ENCODE measurements at places on chromosomes 1 and 21.

GRCh38 chr1:35432231-35432630 is 125.0 kb downstream of the KIAA0319L start:
- H3K4me1 ChIP-seq = no peaks in the 10 kb centered on the region
- no peak overlapping the region for H3K27ac ChIP-seq
- peaks cover 18% of the 10 kb centered on the region for H3K36me3 ChIP-seq
- no peak overlapping the region for H3K4me3 ChIP-seq
- DNase-seq = no peak

GRCh38 chr1:17215545-17215890 is 10.6 kb downstream of the PADI1 start:
- no peak for DNase-seq
- no peak overlapping the region for H3K27ac ChIP-seq
- H3K4me3 ChIP-seq = no peak overlapping the region
- no peaks in the 10 kb centered on the region for H3K36me3 ChIP-seq
- peaks cover 41% of the 10 kb centered on the region for H3K4me1 ChIP-seq

DNA sequence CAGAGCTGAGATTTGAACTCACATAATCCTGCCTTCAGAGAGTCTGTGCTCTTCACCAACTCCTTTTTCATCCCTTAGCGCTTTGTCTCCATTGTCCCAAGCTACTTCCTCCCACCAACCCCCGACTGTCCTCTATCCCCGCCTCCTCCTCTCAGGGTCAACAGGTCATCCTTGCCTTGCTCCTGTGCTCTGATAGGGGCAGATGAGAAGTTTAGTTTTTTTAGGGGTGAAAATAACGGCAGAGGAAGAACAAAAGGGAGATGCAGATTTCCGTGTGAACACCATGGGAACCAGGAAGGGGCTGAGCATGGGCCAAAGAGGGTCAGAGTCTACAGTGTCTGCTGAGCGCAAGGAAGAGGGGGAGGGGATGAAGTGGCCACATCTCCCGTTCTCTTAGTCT is 31.9 kb downstream of the GLUL start:
- no peak for DNase-seq
- no peak overlapping the region for H3K27ac ChIP-seq
- H3K36me3 ChIP-seq = no peaks in the 10 kb centered on the region
- no peaks in the 10 kb centered on the region for H3K4me1 ChIP-seq
- no peaks in the 10 kb centered on the region for H3K27me3 ChIP-seq
- H3K4me3 ChIP-seq = no peak overlapping the region

GRCh38 chr1:1336446-1336845 is 5.4 kb downstream of the TAS1R3 start:
- H3K27ac ChIP-seq = no peak overlapping the region
- no peaks in the 10 kb centered on the region for H3K36me3 ChIP-seq
- H3K27me3 ChIP-seq = no peaks in the 10 kb centered on the region
- no peak for DNase-seq

Data from CD8-positive, alpha-beta memory T cell (primary cell).